NCI-H1930 (cell line): ENCODE measurements at places on chromosomes 11 and 22.

GRCh38 chr11:49505231-49505630 is 296.8 kb upstream of the FOLH1 start:
- no peak for DNase-seq

- DNase-seq: no peak
Observed at GRCh38 chr11:1772270-1773130, 8.8 kb upstream of the CTSD start.

DNA sequence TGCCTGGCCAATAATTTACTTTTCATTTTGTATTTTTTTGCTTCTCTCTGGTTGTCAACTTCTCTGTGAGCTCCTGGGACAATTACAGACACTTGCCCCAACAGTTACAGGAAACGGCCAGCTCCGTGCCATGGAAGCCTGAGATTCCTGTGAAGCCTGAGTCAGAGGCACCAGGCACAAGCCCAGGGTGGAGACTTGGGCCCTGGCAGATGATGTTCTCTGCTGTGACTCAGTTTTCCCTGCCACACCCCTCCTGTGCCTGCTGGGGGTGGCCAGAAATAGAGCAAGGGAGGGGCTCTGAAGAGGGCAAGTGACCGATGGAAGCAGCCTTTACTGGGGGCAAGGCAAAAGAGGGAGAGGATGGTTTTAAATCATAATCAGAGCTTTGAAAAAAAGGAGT is 4.9 kb downstream of the ATP5MGL start:
- DNase-seq: no peak

GRCh38 chr11:26994631-26995095 is 751 bp downstream of the FIBIN start:
- DNase-seq: no peak

- no peak for DNase-seq
Observed at GRCh38 chr22:46058591-46059519, 81.9 kb upstream of the WNT7B start.

- no peak for DNase-seq
Observed at GRCh38 chr22:41952713-41953112, 763 bp downstream of the SMIM45 start.

DNA sequence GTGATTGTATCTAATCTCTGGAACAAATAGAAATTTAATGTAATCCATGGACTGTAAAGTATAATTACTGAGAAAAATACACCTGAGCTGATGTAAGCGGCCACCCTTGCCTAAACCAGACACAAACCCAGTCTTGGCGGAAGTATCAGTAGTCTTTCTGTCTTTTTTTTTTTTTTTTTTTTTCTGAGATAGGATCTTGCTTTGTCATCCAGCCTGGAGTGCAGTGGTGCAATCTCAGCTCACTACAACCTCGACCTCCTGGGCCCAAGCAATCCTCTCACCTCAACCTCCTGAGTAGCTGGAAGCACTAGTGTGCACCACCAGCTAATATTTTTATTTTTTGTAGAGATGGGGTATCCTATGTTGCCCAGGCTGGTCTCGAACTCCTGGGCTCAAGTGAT is 5.5 kb upstream of the CXCR5 start:
- no peak for DNase-seq

DNA sequence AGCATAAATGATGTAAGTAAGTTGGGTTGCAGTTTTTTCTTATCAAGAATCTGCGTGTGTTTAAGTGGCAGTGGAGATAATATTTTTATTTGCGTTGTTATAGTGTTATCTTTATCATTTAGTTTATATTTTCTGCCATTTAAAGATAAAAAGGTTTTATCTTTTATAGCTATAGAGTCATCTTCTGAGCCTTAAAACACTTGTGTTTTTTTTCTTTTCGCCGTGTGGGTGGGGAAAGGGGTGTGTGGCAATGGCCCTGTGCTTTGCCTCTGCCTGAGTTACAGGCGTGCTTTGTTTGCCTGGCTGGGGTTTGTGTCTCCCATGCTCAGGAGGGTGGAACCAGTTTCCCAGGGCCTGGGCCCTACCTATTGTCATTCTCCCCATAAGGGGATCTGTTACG is 16.2 kb downstream of the ARHGEF12 start:
- DNase-seq: no peak
